Activated CD4-positive, alpha-beta T cell treated with anti-CD3 and anti-CD28 coated beads, Interleukin-2, amount 10 ng/mL, durations not matched to agents 7 days and 5 days (primary cell): ENCODE measurements at places on chromosomes 4 and X. TPM values are rescaled to one million over a fixed set of nuclear protein-coding genes. Genes with fewer than 3 reads are reported as not detected.

Gene FREM3
- not detected for total RNA-seq

GRCh38 chr4:141643557-141643956 lies 7.2 kb downstream of the IL15 start:
- no peak for DNase-seq

DNA sequence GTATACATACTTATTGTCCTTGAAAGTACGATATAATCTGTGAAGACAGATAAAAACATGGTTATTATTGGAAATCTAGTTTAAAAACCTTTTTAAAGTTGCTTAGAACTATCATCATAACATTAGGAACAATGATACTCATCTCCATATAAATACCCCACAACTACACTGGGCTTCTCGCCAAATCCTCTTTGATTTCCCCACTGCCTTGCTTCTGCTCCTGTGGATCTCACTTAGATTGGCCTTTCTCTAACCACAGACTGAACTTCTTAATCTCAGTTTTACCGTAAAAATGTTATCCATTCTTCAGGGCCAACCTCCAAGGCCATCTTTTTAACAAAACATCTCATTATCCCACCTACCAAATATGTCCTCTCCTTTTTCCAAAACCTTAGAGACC lies 77.6 kb downstream of the PRKG2 start:
- DNase-seq = no peak

- DNase-seq = no peak
These were observed 14.8 kb downstream of the BLOC1S4 start for GRCh38 chr4:6730603-6731317.

DNA sequence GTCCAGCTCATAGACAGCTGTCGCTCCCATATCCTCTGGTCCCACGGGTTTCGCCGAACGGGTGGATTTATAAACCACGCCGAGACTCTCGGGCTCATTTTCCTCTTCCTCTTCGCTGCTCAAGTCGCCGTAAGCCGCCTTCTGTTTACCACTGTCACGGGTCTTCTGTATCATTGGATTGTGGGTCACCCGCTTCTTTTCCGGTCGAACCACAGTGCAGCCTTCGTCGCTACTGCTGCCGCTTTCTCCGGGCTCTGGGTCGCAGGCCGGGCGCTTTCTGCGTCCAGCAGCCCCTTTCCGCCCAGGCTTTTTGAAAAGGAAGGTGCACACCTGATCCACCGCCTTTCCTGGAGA lies 311 bp downstream of the RNF113A start:
- DNase-seq = no peak
